ENCODE measurements at places on chromosomes 2 and 18.

DNA sequence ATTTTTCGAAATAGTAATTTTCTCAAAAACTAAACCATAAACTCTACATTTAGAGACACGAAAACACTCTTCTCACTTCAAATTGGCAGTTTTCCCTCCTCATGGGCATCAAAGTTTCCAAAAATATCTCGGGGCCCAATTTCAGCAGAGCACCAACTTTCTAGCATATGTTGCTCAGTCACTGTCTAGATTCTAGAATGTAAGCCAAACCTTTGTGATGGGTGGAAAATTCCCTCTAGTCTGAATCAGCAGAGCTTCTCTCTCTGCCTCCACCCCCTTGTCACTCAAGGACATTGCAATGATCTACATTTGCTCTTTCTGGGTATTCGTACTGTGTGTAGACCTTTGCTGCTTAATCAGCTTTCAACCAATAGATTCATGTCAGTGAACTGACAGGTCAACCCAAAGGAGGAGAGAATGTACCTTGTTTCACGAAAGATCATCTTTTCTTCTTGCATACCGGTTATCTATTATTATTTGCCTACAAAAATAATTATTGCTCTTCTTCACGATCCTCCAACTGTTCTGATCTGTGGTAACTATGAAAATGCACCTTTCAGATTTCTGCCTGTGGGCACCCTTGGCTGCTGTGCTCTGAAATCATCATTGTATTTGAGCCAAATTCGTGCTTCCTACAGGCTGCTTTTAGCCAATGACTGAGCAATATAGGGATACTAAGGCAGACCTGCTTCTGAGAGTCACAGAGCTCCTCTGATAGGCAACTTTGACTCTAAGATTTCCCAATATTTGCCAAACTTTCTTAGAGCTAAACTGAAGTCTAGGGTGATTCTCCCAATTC, 38.7 kb upstream of the GLS start:
- DNase-seq, result no peak

DNA sequence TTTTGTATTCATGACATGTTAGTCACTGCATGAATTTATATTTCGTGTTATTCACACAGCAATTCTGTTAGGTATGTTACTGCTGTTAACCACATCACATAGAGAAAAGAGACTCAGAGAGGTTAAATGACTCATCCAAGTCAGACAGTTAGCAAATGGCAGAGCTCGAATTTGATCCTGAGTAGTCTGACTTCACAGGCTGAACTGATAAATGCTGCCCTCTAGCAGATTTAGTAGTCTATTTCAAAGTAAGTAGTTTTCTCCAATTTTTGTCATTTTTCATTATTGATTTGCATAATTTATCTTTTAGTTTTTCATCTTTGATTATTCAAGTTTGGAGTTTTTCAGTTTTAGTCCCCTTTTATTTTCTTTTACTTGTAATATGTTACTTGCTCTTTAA, 58.3 kb downstream of the WDR7 start:
- no peak for DNase-seq

GRCh38 chr2:60292242-60292641, 261.2 kb downstream of the BCL11A start:
- DNase-seq, result no peak

- DNase-seq, result no peak
These were observed 100.6 kb downstream of the UPP2 start for GRCh38 chr2:158202161-158202815.

GRCh38 chr2:155574941-155575340, 757.6 kb downstream of the NR4A2 start:
- DNase-seq, result no peak

GRCh38 chr2:45211636-45212035, 202.4 kb upstream of the SIX2 start:
- DNase-seq, result no peak

- no peak for DNase-seq
These were observed 43.6 kb downstream of the SRBD1 start for GRCh38 chr2:45567288-45567963.

GRCh38 chr2:26915316-26915715, 55.1 kb upstream of the MAPRE3 start:
- DNase-seq, result no peak

GRCh38 chr2:26892922-26893524, 45.1 kb downstream of the DPYSL5 start:
- no peak for DNase-seq

DNA sequence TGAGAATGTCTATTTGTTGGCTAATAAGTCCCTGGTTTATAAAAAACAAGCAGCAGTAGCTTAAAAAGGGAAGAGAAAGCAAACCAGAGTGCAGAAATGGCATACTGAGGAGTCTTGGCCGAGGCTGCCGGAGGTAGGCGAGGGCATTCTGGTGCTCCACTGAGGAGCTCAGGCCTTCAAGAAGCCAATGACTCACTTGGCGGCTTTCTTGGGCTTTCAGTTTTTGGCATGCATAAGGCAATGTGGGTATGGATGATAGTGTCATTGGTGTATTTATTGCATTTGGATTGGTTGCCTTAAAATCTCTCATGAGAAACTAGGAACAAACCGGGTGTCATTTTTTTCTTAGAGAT, 119.6 kb upstream of the ARL5A start:
- DNase-seq, result no peak

DNA sequence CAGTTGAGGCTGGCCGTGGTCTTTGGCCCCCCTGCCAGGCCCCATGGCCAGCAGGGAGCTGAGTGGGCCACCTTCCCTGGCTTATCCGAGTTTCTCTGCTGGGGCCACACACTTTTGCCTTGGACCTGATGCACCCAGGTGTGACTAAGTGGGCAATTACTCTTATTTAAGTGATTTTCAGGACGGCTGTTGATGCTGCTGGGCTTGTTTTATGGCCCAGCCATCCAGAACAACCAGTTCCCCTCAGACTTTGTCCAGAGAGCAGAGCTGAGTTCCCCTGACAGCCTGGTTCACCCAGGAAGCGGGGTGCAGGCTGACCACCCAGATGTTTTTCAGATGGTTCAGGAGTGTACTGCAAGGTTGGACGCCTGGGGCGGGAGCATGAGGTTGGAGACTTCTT, 68.8 kb downstream of the GLI2 start:
- no peak for DNase-seq

GRCh38 chr2:179596018-179596417, 265.4 kb downstream of the ZNF385B start:
- DNase-seq, result no peak

DNA sequence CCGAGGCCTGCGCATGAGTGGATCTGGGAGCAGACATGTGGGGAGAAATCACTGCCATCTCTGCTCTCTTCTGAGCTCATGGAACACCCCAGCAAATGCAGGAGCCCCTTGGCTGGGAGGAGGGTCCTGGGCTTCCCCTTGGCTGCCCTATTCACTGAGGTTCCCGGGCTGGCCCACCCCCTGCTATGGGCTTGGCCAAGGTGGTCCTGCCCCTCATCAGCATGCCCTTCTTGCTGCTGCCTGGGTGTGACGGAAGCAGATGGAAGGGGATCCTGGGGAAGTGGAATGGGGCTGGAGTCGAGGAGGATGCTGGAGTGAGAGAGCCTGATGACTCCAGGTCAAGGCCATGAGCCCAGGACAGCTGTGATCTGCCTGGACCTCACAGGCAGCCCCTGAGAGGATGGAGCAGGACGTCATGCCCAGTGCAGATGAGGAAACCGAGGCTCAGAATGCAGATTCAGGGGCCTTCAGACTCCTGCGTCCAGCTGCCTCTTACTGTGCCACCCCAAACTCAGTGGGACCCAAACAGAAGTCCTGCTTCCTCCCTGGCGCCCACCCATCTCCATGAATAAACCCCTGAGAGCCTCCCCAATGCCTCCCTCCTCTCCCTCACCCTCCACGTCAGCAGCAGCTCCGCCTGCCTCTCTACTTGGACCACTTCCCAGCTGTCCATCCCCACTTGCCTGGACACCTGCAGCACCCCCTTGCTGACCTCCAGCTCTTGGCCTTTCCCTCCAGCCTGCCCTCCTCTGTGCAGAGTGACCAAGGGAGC, 4.0 kb downstream of the SNED1 start:
- DNase-seq, result no peak

DNA sequence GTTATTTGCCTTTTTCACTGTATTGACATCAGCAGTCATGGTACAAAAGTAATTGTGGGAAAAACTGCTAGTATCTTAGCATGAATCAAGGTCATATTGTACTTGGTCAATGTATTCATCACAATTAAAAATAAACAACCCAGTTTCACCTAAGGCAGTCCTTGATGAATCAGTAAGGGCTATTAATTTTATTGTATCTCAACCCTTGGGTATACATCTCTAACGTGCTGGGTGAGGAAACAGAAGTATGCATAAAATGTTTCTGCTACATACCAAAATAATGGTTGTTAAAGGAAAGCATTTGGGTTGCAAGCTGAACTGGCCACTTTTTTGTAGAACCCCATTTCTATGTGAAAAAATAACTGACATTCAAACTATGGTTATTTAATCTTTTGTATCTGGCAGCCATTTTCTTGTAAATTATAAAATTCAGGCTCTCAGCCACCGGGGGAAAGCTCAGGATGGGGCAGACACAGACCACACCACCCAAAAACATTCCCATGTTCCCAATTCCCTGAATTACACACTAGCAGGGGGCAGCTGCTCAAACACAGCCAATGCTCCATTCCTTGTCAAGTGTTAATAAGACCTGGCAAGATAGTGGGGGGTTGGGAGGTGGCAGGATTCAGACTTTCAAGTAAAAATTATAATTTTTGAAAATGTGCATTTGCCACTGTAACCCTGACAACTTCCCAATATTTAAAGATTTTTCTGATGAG, 49.3 kb downstream of the OLA1 start:
- DNase-seq, result no peak

DNA sequence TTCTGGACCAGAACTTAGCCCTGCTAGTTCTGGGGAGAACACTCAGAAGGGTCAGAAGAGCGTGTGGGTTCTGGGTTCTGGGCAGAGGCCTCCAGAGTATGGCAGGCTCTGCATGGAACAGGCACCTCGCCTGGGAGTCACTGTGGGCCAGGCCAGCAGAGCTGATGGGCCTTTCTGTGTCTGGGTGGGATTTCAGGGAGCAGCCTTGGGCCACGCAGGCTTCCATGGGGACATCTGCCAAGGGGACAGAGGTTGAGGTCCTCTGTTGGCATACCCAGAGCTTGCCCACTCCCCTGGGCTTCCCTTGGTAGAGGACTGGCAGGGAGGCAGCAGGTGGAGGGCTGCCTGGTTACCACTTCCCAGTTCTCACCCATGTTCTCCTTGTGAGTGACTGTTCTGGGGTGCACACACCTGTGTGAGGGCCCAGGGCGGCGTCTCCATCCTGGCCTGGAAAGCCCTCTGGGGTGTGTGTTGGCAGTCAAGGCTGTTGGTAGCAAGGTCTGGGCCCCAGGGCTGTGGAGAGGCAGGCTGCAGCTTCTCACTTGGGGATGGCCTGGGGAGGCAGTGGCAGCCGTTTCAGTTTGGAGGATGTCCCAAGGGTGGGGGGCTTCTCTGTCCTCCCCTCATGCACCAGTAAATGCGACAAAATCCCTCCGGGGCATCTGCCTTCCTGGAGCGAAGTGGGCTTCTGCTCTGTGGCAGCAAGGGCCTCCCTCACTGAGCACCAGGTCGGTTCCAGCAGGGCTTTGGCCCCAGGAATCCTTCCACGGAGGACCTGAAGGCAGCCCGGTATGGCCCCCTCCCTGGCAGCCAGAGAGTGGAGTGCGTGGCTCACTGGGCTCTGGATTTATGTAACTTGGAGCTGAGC, 74.6 kb upstream of the HDAC4 start:
- no peak for DNase-seq

DNA sequence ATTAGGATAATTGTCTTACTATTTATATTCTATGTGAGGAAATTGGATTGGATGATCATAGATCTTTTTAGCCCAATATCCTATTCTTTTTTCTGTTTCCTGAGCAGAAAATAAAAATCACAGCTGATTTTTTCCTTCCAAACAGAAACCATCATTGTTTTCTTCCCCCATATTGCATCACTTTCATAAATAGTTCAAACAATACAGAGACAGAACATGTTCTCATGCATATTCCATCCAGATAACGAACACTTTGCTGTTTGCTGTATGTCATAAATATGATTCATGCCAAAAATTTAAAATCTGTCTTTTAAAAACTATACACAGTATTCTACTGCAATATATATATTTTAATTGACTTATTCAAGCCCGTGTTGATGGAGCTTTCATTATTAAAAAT, 22.0 kb upstream of the RALBP1 start:
- DNase-seq, result no peak

GRCh38 chr18:74453642-74454198, 3.4 kb downstream of the DIPK1C start:
- no peak for DNase-seq

GRCh38 chr2:26652361-26653041, 11.3 kb upstream of the CIB4 start:
- DNase-seq, result no peak

DNA sequence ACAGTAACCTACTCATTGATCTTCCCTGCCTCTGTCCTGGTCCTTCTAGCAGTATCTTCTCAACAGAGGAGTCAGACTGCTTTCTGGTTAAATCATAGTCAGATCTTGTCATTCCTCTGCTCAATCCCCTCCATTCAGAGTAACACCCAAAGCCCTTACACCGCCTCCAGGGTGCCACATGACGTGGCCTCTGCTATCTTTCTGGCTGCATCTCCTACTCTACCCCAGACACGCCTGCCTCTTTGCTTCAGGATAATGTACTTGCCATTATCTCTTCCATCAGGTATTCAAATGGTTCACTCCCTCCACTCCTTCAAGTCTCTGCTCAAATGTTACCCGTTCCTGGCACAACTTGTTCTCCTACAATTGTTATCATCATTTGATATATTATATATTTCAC, 36.3 kb upstream of the ACVR2A start:
- DNase-seq, result no peak

All from stimulated activated CD8-positive, alpha-beta memory T cell treated with anti-CD3 and anti-CD28 coated beads, Interleukin-2, amount 100 ng/mL, for 48 hours (primary cell).